GM13976 (cell line): ENCODE measurements at places on chromosomes 13 and 19.

GRCh38 chr13:95710313-95710712 is 33.4 kb downstream of the DNAJC3 start:
- DNase-seq: no peak

DNA sequence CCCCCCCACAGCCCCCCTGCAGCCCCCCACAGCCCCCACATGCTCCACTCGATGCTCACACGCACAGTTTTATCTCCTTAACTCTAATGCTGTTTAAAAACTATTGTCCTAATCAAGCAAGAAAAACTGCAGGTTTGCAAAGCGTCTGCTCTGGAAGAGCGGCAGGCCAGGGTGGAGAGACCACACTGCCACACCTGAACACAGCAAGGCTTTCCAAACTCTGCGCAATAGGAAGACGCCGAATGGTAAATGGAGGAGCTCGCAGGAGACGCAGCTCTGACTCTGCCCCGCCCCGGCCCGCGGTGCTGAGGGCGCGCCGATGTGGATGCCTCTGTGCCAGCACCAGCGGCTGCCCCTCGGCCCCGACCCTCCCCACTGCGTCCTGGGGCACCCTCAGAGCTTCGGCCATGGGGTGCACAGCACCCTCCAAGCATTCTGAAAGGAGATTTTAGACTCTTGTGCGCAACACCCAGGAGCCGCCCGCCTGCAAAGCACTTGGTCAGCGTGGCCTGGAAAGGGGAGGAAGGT is 32.4 kb downstream of the RASA3 start:
- DNase-seq: no peak

GRCh38 chr19:17259118-17259780 is 5.3 kb downstream of the USHBP1 start:
- no peak for DNase-seq

GRCh38 chr13:110642291-110642981 is 27.1 kb downstream of the NAXD start:
- DNase-seq: no peak

GRCh38 chr13:60018536-60018935 is 145.2 kb downstream of the DIAPH3 start:
- no peak for DNase-seq

DNA sequence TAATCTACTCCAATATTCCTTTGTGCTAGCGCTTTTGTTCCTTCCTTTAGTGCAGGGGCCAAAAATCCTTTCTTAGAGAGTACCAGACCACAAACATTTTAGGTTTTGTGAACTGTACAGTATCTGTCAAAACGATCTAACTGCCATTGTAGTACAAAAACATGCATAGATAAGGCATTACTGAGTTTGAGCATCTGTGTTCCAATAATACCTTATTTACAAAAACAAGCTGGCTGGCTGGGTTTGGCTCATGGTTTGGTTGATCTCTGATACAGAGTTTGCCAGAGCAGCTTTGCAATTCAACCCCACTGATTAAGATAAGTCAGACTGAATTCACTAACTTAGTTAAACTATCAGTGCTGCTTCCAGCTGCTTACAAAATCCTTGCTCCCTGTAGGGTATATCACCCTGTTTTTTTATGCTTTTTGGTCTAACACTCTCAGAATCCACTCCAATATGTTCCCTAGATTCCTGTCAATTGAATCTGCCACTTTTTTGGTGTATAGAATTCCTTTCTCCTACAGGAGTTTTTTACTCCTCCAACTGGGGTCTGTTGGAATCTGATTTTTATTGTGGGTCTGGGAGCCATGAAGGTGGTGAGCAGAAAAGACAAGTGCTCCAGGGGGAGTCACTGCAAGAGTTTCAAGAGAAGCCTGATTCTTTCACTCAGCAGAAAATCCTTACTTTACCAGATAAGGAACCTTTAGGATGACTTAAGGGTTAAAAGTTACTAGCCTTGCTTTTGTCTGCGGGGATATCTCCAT is 1399.4 kb downstream of the EFNB2 start:
- no peak for DNase-seq

DNA sequence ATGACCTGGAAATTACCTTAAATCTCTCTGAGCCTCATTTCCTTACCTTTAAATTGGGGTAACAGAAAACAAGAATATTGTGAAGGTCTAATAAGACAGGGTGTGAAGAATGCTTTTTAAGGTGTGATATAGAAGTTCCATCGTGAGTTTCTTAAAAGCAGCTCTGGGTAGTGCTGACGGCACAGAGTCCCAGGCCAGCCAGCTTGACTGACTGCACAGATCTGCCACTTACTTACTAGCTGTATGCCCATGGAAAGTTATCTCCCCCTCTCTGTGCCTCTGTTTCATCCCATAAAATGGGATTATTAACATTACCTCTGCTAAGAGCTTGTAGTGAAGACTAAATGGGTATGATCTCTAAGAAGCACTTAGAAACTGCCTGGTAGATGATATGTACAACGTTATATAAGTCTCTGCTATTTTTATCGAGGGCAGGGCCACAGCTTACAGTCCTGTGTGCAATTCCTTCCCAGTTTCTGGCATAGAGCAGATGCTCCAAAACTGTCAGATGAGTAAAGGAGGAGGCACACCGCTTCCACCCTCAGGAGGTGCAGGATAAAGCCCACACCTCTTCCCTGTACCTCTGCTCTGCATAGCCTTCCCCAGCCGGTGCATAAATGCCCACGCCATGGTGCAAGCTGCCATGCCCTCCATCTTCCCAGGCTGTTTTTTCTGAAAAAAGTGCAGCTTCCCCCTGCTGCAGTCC is 99.6 kb downstream of the MBNL2 start:
- DNase-seq: no peak

GRCh38 chr13:36356058-36356457 is 9.9 kb upstream of the SPART start:
- DNase-seq: no peak

DNA sequence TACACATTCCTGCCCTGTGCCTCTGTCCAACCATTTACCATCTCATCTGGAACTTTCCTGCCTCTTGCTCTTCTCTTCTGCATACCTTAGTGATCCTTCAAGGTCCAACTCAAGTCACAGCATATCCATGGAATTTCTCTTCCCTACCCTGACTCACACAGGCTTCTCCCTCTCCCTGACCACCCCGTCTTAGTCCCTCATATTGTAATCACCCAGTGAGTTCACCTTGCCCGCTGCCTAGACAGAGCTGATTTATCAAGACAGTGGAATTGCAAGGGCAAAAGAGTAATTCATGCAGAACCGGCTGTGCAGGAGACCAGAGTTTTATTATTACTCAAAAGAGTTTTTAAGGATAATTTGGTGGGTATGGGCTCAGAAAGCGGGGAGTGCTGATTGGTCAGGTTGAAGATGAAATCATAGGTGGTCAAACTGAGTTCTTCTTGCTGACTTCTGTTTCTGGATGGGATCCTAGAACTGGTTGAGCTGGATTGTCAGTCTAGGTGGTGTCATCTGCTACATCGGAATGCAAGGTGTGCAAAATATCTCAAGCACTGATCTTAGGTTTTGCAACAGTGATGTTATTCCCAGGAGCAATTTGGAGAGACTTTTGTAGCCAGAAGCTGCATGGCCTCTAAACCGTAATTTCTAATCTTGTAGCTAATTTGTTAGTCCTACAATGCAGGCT is 67.2 kb downstream of the HSPH1 start:
- DNase-seq: no peak

GRCh38 chr19:4801085-4801619 is 9.6 kb downstream of the FEM1A start:
- no peak for DNase-seq

DNA sequence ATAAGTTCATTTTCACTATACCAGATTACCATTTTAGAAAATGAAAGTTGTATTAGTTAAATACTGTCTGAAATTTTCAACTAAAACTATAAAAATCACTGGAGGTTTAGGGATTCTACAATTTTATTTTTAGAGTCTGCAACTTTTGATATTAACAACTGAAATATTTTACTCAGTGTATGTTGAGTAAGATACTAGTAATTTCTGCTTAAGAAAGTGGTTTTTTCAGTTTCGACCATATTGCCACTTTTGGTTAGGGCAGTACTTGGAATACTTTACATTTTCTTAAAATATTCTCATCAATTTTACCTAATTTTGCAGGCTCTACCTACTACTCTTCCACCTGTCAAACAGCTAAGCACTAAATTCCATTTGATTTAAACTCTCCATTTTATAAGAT is 59.6 kb downstream of the KCNRG start:
- no peak for DNase-seq

DNA sequence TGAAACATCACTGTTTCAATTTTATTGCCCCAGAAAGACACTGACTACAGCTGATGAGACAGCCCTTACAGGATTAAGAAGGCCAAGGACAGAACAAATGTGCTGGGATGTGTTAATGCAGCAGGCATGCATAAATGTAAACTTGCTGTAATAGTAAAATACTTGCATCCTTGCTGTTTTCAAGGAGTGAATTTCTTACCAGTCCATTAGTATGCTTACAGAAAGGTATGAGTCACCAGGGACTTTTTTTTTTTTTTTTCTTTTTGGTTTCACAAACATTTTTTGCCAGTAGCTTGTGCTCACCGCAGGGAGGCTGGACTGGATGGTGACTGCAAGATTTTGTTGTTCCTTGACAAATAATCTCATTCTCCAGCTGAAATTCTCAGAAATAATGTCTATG is 55.1 kb downstream of the GPR180 start:
- DNase-seq: peak; percentile 42
